ENCODE measurements at places on chromosomes 6 and 20. TPM values are rescaled to one million over a fixed set of nuclear protein-coding genes. Genes with fewer than 3 reads are reported as not detected.

DNA sequence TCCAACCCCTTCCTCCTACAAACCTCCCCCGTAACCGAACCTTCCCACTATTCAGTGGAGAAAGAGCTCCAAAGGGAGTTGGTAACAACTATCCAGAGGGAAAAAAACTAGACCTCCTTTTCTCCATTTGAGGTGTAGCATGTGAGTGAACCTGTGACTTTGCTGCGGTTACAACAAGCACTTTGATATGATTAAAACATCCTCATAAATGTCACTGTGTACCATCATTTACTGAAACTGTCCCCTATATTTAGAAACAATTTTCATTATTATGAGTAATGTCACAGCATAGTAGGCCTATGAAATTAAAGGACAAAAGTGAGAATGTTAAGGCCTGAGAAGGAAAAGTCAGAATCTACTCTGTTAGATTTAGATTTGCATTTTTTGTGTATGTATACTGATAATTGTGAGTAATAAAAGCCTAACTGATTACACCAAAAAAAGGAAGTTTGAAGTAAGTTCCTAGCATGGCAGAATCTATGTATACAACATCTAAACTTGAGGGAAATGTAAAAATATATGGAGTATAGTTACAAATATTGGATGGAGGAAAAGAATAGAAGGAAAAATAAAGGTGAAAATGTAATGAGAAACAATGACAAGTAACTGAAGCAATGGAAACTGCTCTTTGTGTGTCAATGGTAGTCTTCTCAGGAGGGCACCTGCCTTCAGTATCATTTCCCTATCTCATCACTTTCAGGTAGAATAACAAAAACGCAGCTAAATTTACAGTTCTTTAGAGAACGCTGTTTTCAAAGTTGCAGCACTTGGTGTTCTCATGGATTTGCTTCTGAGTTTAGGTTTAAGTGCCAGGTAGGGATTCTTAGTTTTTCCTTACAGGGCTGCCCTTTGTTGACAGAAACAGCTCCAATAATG, 145.9 kb downstream of the IMPG1 start:
- DNase-seq = no peak

GDAP1L1 gene
- total RNA-seq = 0.58 TPM

DNA sequence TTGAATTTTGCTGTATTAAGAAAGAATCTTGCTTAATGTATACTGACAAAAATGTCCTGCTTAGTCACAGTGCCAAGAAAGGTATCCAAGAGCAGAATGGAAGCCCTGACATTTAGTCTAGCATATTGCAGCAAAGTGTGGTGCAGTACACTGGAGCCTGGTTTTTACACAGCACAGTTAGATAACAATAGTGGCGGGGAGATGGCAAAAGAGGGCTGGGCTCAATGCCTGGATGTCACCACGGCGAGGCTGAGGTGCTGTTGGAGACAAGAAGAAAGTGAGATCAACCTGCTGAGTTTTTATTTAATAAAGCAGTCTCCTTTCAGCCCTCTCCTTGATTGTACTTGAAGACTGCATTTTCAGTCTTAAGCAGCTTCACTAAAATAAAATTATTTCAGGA, 426.0 kb downstream of the LMBRD1 start:
- DNase-seq = no peak

PBOV1 gene
- not detected for total RNA-seq

- no peak for DNase-seq
Measured at GRCh38 chr6:69914015-69914485, 47.7 kb downstream of the COL19A1 start.

IP6K3 gene
- 17.2 TPM for total RNA-seq

DNA sequence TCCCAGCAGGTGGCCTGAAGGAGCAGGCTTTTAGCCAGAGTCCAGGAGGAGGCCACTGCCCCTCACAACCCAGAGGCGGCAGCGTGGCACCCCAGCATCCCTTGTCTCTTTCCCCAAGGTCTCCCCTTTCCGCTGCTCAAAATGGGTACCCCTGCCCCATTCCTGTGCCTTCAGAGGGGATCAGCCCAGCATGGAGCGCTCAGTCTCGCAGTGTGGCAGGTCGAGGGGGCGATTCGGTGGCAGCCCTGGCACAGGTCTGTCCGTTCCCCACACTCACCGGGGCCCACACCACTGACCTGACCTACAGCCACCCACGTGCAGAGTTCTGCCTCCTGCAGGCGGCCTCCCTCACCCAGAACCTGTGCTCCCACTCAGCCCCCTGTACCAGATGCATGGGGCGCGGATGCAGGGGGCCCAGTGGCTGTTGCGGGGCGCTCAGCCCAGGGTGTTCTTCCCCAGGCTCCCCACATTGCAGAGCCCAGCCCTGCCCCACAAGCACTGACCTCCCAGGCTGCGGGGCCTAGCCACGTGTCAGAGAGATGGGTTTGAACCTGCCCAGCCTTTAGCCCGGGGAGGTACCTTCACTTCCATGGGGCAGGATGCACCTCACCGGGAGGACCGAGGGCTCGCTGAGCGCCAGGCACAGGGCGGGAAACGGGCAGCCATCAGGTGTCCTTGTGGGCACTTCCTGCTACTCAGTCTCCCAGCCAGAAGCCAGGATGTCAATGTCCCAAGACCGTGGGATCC, 41.8 kb downstream of the DSTN start:
- DNase-seq = no peak

- DNase-seq = no peak
Measured at GRCh38 chr6:148831064-148831463, 84.2 kb downstream of the UST start.

BHLHE23 gene
- not detected for total RNA-seq

- DNase-seq = no peak
Measured at GRCh38 chr6:90387383-90387775, 90.7 kb upstream of the BACH2 start.

HSPA12B gene
- 35.7 TPM for total RNA-seq

TAGAP gene
- total RNA-seq = 9.3 TPM

GABRR2 gene
- 0.31 TPM for total RNA-seq

DNA sequence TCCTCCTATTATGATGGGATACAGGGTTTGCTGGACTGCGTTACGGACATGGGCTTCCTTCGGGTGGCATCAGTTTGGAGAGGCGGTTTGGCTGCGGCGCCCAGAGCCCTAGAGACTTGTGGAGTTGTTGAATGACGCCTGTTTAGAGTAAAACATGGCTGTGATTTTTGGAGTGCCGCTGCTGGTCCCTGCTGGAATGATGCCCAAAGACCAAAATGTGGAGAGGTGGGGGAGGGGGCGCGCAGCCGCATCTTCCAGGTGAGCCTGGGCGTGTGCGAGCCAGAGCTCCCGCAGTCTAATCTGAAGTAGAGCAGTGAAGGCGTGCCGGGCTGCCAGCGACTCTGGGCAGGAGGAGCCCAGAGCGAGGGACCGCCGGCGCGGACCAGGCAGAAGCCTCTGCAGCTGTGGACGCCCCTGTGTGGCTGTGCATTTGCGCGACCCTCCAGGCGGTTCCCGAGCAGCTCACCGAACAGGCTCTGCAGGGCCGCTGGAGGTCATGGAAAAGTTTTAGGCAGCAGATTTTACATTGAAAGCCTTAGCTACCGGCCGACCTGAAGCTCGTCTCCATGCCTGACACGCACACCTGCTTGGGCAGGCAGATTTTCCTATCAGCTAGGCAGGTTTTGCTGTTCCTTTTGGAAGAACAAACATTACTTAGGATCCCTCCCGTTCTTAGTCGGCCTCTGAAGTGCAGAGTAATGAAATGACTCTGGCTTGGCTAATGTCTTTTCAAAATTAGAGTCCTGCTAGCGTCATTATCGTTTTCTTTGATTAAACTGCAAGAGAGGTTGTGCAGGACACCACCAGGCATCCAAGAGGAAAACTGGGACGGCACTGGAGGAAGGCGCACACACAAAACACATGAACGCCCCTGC, 298.2 kb downstream of the PHACTR1 start:
- peak; percentile 41 for DNase-seq

- DNase-seq = no peak
Measured at GRCh38 chr6:79586548-79586947, 44.6 kb upstream of the SH3BGRL2 start.

- DNase-seq = no peak
Measured at GRCh38 chr6:87407561-87407900, 241 bp upstream of the CFAP206 start.

DNA sequence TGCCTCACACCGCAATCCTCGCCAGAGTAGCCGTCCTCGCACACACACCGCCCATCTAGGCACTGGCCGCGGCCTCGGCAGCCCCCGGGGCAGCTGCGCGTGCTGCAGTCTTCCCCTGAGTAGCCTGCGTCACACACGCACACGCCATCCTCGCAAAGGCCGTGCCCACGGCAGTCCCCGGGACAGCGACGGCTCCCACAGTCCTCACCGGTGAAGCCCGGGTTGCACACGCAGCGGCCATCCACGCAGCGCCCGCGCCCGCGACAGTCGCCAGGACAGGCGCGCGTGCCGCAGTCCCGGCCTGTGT, 13.1 kb downstream of the TNXB start:
- no peak for DNase-seq

DNA sequence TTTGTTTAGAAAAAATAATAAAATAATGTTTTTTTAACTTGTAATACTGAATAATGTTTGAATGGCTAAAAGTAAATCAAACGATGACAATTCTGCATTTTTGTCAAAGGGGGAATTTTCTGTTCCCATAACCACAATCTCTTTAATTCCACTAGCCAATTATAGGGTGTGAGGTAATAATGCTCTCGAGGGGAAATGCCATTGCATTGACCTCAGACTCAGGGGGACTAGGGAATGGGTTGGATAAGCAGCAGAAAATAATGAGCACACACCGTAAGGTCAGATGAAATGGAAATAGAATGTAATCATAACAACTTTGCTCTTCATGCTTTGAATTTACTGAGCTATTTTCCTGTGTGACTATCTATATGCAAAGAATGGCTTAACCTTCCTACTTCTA, 584.7 kb downstream of the RFPL4B start:
- DNase-seq = no peak

ZNF318 gene
- total RNA-seq = 14.6 TPM

- DNase-seq = no peak
Measured at GRCh38 chr20:11083841-11084240, 410.0 kb upstream of the JAG1 start.

OOEP gene
- not detected for total RNA-seq
